ENCODE measurements at places on chromosomes 13 and 19. TPM values are rescaled to one million over a fixed set of nuclear protein-coding genes. Genes with fewer than 3 reads are reported as not detected.

The SLITRK6 gene
- total RNA-seq, result 16.0 TPM

- no peak overlapping the region for H3K27ac ChIP-seq
- DNase-seq, result no peak
- H3K4me1 ChIP-seq, result peaks cover 12% of the 10 kb centered on the region
- H3K27me3 ChIP-seq, result peaks cover 16% of the 10 kb centered on the region
- H3K4me3 ChIP-seq, result no peak overlapping the region
- no peaks in the 10 kb centered on the region for H3K36me3 ChIP-seq
Measured at GRCh38 chr13:45718992-45719391, 16.9 kb downstream of the CBY2 start.

GRCh38 chr13:100636441-100636840, 38.2 kb downstream of the TMTC4 start:
- H3K4me3 ChIP-seq, result no peak overlapping the region
- no peak for DNase-seq
- peaks cover 40% of the 10 kb centered on the region for H3K36me3 ChIP-seq
- peaks cover 4% of the 10 kb centered on the region for H3K4me1 ChIP-seq

The LCP1 gene
- total RNA-seq, result 11.6 TPM

DNA sequence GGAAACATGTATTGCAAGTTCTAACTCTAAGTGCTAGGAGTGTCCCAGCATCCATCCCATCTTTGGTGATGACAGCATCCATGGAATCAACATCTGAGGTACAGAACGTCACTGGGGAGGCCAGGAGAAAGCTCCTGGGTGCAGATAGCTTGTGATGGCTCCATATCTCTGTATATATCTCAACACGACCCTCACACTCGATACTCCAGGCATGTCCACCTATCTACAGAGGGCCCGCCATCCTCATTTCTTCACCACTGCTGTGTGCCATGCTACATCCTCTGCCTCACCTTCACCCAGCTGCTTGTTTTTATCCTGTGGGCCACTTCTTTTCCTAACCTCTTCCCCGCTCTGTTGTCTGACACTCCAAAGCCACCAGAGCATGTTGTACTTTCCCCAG, 100.4 kb upstream of the SERP2 start:
- H3K36me3 ChIP-seq, result no peaks in the 10 kb centered on the region
- no peak for DNase-seq
- peaks cover 21% of the 10 kb centered on the region for H3K4me1 ChIP-seq
- no peak overlapping the region for H3K27ac ChIP-seq
- peaks cover 5% of the 10 kb centered on the region for H3K27me3 ChIP-seq
- H3K4me3 ChIP-seq, result no peak overlapping the region

- H3K36me3 ChIP-seq, result no peaks in the 10 kb centered on the region
- H3K4me1 ChIP-seq, result peaks cover 32% of the 10 kb centered on the region
- peak; percentile 93 for DNase-seq
- peak within 1 kb of the TSS; percentile 90 for H3K27ac ChIP-seq
- peaks cover 9% of the 10 kb centered on the region for H3K27me3 ChIP-seq
Measured at GRCh38 chr19:29941828-29942403, at the start of gene URI1. URI1 (plus strand) TSS chr19:29942239; CDS start chr19:29942548, 309 bp downstream.

DNA sequence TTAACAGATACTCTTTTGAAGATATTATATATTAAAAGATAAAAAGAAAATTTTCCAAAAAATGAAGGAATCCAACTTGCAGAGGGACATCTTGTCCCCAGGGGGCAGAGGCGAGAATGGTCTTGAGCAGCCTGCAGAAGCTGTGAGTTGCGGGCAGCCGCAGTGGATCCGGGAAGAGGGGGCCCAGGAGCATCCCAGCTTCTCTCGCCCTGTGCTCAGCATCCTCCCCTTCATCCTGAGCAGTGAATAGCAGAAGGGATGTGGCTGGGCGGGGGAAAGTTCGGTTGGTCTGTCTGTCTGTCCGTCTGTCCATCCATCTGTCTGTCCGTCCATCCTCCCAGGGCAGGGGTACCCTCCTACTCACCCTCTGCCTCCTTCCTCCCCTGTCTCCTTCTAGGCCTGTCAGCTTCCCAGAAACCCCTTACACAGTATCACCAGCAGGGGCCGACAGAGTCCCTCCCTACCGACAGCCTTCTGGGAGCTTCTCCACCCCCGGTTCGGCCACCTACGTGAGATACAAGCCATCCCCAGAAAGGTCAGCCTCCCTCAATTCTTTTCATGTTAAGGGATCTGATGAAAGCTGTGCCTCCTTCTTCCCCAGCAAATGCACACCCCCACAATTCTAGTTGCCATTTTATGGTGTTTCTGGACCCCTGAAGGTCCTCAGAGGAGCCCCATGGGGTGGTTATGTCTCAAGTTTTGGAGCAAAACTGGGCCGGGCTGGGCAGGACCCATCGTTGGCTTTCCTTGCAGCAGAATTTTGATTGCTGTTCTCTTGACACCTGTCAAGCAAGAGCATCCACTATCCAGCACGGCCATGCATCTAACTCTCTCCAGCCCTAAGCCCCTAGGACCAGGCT, 81.6 kb downstream of the DPF1 start:
- no peak overlapping the region for H3K27ac ChIP-seq
- no peak for DNase-seq
- H3K4me1 ChIP-seq, result no peaks in the 10 kb centered on the region
- peaks cover 17% of the 10 kb centered on the region for H3K36me3 ChIP-seq
- H3K27me3 ChIP-seq, result no peaks in the 10 kb centered on the region

The TEX101 gene
- total RNA-seq, result not detected

The LRG1 gene
- 0.16 TPM for total RNA-seq

GRCh38 chr19:28332351-28332750, 880.6 kb downstream of the UQCRFS1 start:
- H3K27me3 ChIP-seq, result no peaks in the 10 kb centered on the region
- H3K27ac ChIP-seq, result no peak overlapping the region
- H3K4me1 ChIP-seq, result no peaks in the 10 kb centered on the region
- H3K36me3 ChIP-seq, result no peaks in the 10 kb centered on the region
- DNase-seq, result no peak
- H3K4me3 ChIP-seq, result no peak overlapping the region

DNA sequence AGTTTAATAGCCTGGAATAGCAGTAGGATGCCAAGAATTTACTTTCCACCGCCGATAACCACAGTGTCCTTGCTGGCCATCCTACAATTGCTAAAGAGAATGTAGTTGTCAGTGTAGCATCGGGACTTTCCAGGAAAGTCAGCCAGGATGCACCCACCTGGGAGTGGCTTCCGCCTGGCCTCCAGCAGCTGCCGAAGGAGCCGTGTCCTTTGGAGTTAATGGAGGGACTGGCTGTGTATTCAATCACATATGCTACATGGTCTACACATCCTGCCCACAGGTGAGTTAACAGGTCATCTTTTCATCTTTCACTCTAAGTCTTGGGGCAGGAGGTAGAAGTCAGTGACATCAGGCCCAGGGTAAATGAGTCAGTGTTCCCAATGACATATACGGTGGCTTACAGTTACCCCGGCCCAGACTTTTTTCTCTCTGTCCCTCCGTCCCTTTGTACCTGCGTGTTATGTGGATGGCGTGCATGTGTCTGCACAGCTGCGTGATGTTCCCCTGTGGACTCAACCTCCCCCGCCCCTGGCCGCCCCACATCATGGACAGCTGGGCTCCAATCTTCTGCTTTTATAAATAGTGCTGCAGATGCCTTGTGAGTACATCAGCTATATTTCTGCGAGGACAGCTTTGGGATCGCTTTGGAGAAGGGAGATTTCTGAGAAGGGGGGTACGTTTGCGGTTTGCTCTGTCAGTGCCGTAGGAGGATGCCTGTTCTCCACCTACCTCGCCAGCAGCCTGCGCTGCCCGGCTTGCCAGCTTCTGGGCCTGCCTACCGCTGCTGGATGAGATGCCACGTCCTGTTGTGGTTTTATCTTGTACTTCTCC, 63.1 kb downstream of the ATP11A start:
- no peak overlapping the region for H3K4me3 ChIP-seq
- H3K4me1 ChIP-seq, result peaks cover 27% of the 10 kb centered on the region
- H3K27ac ChIP-seq, result peak overlapping the region; percentile 73

The SOX1 gene
- not detected for total RNA-seq

GRCh38 chr13:30787738-30788525, 52.6 kb downstream of the ALOX5AP start:
- no peak for DNase-seq
- no peak overlapping the region for H3K4me3 ChIP-seq
- peaks cover 20% of the 10 kb centered on the region for H3K4me1 ChIP-seq
- no peak overlapping the region for H3K27ac ChIP-seq

DNA sequence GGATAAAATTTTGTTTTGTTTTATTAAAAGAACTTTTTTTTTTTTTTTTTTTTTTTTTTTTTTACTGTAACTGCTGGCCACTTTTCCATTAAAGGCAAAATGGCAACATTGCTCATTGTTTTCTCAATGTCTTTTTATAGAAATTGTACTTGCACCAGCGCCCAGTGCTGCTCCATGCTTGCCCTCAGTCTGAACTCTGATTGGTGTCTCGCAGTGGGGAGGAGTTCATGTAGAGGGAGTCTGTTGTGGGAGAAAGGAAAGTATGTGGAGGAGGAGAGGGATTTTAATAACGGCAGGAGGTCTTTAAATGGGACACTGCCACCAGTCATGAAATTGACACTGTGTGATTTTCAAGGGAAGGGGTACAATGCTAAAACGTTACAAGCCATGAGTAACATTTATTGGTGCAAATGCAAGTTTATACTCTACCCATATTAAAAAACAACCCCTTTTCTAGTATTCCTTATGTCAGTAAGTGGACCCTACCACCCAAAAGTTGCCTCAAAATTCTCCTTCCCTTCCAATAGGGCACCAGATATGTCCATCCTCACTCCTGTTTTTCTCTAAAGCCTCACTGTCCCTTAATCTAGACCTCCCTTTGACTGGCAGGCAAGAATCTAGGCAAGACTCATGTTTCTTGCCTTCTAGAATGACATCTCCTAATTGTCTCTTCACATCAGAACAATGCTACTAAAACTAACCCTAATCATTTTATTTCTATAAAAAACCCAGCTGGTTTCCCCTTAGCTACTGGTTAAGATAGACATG, 3.2 kb downstream of the RASL11A start:
- no peak overlapping the region for H3K27ac ChIP-seq
- H3K4me3 ChIP-seq, result no peak overlapping the region
- H3K4me1 ChIP-seq, result peaks cover 46% of the 10 kb centered on the region
- H3K36me3 ChIP-seq, result no peaks in the 10 kb centered on the region

DNA sequence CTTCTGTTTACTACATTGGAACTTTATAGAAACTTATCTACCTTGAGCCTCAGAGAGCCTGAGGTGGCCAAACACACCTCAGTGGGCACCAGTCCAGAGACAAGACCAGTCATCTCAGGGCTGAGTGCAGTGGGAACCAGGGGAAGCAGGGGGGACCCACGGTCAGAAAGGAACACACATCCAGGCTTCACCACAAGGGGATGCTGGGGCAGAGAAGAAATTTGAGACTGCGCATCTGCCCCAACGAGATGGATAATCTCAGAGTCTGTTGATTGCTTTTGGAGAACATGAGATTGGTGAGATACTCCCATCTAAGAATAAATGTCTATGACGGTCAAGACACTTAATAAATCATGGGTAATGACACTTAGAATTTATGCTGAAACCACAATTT, 98.7 kb downstream of the DOCK9 start:
- no peaks in the 10 kb centered on the region for H3K27me3 ChIP-seq
- peaks cover 13% of the 10 kb centered on the region for H3K4me1 ChIP-seq
- H3K36me3 ChIP-seq, result peaks cover 20% of the 10 kb centered on the region
- no peak overlapping the region for H3K4me3 ChIP-seq
- H3K27ac ChIP-seq, result no peak overlapping the region
- DNase-seq, result no peak

The DAND5 gene
- 0.16 TPM for total RNA-seq

The FBXO27 gene
- 9.5 TPM for total RNA-seq

The PSG2 gene
- not detected for total RNA-seq

DNA sequence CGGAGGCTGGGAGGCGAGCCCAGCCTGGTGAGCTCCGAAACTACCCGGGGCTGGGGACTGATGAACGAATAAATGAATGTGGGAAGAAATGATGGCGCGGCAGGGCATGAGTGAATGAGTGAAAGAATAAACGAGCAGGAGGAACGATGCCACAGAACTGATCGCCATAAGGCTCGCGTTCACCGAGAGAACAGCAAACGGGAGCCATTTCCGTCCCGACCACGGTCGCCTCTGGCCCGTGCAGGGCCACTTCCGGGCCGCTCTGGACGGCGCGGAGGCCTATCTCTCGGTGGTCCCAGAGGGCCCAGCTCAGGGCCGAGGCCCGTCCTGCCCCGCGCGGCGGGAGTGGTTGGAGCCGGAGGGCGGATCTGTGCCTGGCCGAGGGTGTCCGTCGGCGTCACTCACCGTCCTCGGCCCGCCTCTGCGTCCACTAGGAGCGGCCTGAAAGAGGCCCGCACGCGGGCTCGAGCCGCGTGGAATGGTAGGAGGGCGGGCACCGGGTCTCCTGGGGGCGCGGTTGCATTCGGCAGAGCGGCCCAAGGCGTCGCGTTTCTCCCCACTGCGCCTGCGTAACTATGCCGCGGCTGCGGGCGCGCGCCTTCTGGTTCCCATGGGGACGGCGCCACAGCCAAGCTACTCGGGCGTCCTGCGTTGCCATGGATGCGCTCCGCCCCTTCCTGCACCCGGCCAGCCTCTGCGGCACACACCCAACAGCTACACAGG, at the start of gene ZNF497:
Gene ZNF497 (minus strand): TSS at position 480 of the 723 bp plus-strand sequence. CDS start 5,116 bp downstream, outside the sequence.
- H3K4me1 ChIP-seq, result peaks cover 10% of the 10 kb centered on the region
- peak within 1 kb of the TSS; percentile 98 for H3K4me3 ChIP-seq
- H3K27me3 ChIP-seq, result no peaks in the 10 kb centered on the region
- peak; percentile 98 for DNase-seq
- H3K36me3 ChIP-seq, result peaks cover 3% of the 10 kb centered on the region

GRCh38 chr13:27922883-27923612, 3.2 kb downstream of the PDX1 start:
- H3K27me3 ChIP-seq, result peaks cover 96% of the 10 kb centered on the region
- DNase-seq, result no peak
- H3K27ac ChIP-seq, result no peak overlapping the region
- H3K36me3 ChIP-seq, result no peaks in the 10 kb centered on the region
- H3K4me1 ChIP-seq, result peaks cover 11% of the 10 kb centered on the region
- H3K4me3 ChIP-seq, result no peak overlapping the region

The CGB3 gene
- total RNA-seq, result not detected

The TMEM143 gene
- total RNA-seq, result 8.2 TPM

The PSPN gene
- total RNA-seq, result 3.6 TPM

DNA sequence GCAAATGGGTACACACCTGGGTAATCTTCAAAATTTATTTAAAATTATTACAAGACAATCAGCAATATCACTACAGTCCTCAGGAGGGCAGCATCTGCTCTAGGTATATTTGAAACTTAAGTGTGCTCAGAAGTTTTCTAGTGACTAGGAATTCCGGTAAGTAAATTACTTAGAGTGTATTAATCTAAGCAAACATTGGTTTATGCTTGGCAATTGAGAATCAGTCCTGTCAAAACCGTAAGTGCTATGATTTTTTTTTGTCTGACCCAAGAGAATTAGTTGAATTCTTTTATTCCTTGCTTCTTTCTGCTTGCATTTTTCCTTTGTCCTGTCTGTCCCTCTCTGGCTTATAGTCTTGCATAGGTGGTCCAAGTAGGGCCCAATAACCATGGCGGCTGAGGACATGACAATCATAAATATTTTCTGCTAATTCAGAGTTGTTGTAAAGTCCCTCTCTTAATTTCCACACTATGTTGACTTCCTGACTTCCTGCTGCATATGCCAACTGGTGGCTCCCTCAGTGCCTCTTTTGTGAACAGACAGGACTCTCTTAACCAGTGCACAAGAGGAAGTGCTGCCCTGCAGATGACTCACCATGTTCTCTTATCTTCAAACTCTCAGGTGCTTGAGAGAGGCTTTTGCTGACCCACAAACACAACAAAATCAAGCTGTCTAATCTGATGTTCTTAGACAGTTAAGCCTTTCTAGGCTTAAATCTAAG, 82.2 kb downstream of the SLAIN1 start:
- peaks cover 10% of the 10 kb centered on the region for H3K27me3 ChIP-seq
- DNase-seq, result no peak
- no peak overlapping the region for H3K27ac ChIP-seq
- H3K4me3 ChIP-seq, result no peak overlapping the region

- no peak for DNase-seq
- peak overlapping the region; percentile 77 for H3K4me3 ChIP-seq
- H3K27ac ChIP-seq, result peak overlapping the region; percentile 89
- peaks cover 17% of the 10 kb centered on the region for H3K36me3 ChIP-seq
- no peaks in the 10 kb centered on the region for H3K27me3 ChIP-seq
Measured at GRCh38 chr19:16542910-16543472, 754 bp upstream of the CHERP start.

The S1PR5 gene
- total RNA-seq, result 2.2 TPM
